ENCODE measurements at places on chromosomes 3 and 15. TPM values are rescaled to one million over a fixed set of nuclear protein-coding genes. Genes with fewer than 3 reads are reported as not detected.

DNA sequence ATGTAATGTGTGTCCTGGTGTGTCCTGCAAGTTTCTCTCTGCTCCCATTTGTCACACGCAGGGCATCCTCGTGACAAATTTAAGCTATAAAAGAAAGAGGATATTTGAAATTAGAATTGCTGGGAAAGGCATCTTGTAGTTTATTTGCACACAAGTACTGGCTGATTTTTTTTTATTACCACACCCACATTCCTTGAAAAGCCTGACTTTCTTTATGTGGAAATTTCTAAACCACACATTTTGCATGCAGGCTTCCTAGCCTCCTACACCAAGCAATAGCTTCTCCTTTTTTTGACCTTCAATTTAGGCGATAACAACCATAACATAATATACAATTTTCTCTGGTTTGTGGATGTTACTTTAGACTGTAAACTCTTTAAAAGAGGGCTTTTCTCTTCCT lies 126.1 kb downstream of the SERPINI1 start:
- H3K4me3 ChIP-seq = no peak overlapping the region
- no peaks in the 10 kb centered on the region for H3K27me3 ChIP-seq
- no peak overlapping the region for H3K27ac ChIP-seq
- H3K36me3 ChIP-seq = no peaks in the 10 kb centered on the region
- DNase-seq = no peak

GRCh38 chr15:39789736-39790135 lies 7.1 kb upstream of the FSIP1 start:
- H3K27me3 ChIP-seq = no peaks in the 10 kb centered on the region
- no peaks in the 10 kb centered on the region for H3K4me1 ChIP-seq
- H3K27ac ChIP-seq = no peak overlapping the region
- DNase-seq = no peak

DNA sequence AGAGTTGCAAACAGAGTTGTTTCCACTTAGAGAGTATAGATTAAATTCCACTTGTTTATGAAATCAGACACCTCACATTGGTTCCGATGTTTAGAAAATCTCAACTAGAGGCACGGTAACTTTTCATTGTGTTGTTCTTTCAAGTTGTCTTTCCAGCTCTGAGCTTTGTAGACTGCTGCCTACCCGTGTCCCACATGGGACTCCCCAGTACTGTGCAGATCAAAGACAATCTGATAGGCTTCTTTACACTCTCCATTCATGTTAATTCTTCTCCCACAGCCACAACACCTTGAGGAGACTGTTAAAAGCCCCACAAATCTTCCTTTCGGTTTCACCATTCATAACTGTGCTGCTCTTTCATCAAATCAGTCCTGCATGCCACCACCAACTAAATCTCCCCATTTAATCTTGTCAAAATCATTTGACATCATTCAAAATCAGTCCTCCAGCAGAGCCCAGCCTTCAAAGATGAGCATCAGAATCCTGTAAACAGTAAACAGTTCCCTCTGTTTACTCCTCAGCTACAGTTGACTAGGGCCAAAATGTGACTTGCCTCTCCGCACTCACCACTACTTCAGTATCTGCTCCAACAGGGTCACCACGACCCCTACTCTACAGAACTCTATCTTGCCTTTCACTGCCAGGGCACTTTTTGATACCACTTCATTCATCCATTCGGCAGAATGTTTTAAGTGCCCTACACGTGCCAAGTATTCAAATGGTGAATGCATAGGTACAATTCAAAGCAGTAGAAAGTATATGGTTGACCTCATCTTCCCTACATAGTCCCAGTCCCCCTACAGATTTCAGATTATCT lies 8.3 kb downstream of the ANXA2 start:
- peak overlapping the region; percentile 19 for H3K4me3 ChIP-seq
- no peak overlapping the region for H3K27ac ChIP-seq
- peaks cover 8% of the 10 kb centered on the region for H3K36me3 ChIP-seq
- DNase-seq = peak; percentile 79
- no peaks in the 10 kb centered on the region for H3K27me3 ChIP-seq

Gene ROPN1
- total RNA-seq = not detected

GRCh38 chr3:196590279-196590678 lies 21.8 kb downstream of the FBXO45 start:
- H3K27ac ChIP-seq = no peak overlapping the region
- H3K36me3 ChIP-seq = no peaks in the 10 kb centered on the region
- H3K4me1 ChIP-seq = no peaks in the 10 kb centered on the region
- DNase-seq = no peak

Gene KIF15
- total RNA-seq = 0.11 TPM

DNA sequence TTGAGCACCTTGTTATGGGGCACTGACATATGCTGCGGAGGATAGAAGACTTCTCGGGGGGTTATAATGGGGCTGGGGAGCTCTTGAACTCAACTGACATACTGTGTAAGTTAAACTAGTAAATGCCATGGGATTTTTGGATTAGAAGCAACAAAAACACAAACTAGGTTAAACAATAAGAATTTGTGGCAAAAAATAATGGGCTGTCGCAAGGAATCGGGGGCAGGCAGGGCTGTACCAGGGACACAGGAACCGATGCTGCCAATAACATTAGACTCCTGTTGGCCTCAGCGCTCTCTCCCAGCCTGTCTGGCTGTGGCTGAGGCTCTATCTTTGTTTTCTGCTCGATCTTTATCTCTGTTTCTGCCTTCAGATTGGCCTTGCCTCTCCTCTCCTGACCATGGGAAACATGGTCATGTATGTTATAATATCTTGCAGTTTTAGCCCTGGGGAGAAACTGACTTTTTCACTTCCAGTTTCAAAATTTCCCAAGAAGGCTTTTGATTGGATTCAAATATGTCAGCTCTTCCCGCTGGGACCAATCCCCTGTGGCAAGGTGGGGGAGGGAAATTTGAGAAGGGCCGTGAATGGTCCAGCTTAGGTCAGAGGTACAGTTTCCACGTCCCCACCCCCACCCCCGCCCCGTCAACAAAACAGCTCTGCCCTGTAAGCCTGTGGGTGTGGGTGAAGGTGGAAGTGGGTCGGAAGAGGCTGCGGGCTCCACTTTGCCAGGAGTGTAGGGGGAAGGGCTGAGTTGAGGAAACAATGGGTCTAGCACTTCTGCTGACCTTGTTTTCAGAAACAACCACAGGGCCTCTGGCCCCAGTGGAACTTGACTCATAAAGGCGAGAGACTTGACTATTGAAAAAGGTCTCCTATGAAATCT lies 161.1 kb upstream of the TBL1XR1 start:
- no peak overlapping the region for H3K27ac ChIP-seq
- no peaks in the 10 kb centered on the region for H3K36me3 ChIP-seq
- peak overlapping the region; percentile 60 for H3K4me3 ChIP-seq

DNA sequence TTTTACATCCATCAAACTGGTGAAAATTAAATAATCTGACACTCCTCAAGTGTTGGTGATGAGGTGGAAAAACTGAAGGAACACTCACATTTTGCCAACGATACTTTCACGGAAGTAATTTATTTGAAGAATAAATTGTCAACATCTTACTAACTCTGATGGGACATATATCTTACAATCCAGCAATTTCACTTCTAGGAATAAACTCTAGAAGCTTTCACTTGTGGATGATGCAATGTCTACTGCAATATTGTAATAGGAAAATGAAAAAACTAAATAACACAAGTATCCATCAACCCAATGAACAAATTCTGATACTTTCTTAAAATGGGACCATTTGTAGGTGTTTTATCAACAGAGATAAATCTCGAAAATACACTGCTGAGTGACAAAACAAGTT lies 16.2 kb upstream of the LIPC start:
- H3K4me3 ChIP-seq = no peak overlapping the region
- H3K27me3 ChIP-seq = no peaks in the 10 kb centered on the region
- H3K4me1 ChIP-seq = no peaks in the 10 kb centered on the region
- H3K27ac ChIP-seq = no peak overlapping the region
- DNase-seq = no peak
- H3K36me3 ChIP-seq = no peaks in the 10 kb centered on the region

DNA sequence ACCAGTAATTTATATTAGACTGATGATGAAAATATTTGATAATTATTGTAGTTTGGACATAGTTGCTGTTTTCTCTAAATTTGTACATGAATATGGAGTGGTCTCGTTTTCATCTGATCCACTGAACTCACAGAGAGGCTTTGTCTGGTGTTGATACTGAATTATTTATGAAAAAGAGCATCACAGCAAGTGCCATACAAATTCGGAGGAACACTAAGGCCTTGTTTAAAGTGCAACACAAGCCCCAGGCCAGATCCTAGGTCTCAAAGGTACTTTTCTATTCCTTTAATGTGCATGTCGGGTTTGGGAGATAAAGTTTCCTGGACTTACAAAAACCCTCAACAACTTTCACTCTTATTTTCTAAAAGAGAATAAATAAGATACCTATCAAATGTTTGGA lies 796.8 kb upstream of the EPHA6 start:
- DNase-seq = no peak
- H3K27me3 ChIP-seq = no peaks in the 10 kb centered on the region
- H3K36me3 ChIP-seq = no peaks in the 10 kb centered on the region
- no peaks in the 10 kb centered on the region for H3K4me1 ChIP-seq

GRCh38 chr3:142148044-142148791 lies 1.1 kb downstream of the TFDP2 start:
- peak overlapping the region; percentile 70 for H3K4me3 ChIP-seq
- peaks cover 16% of the 10 kb centered on the region for H3K4me1 ChIP-seq
- no peaks in the 10 kb centered on the region for H3K27me3 ChIP-seq

GRCh38 chr3:27174530-27174929 lies 194.7 kb downstream of the NEK10 start:
- no peaks in the 10 kb centered on the region for H3K36me3 ChIP-seq
- no peaks in the 10 kb centered on the region for H3K27me3 ChIP-seq
- DNase-seq = no peak
- H3K4me1 ChIP-seq = no peaks in the 10 kb centered on the region
- no peak overlapping the region for H3K27ac ChIP-seq
- no peak overlapping the region for H3K4me3 ChIP-seq

DNA sequence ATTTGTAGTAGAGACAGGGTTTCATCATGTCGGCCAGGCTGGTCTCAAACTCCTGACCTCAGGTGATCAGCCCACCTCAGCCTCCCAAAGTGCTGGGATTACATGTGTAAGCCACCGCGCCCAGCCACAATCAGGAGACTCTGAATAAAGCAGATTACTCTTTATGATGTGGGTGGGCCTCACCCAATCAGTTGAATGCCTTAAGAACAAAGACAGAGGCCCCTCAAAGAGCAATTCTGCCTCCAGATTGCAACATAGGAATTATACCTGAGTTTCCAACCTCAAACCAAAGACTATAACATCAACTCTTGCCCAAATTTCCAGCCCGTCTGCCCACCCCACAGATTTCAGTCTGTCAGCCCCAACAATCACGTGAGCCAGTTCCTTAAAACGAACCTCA lies 18.8 kb upstream of the FAM174B start:
- no peaks in the 10 kb centered on the region for H3K36me3 ChIP-seq
- no peaks in the 10 kb centered on the region for H3K4me1 ChIP-seq
- no peak overlapping the region for H3K27ac ChIP-seq
- no peak overlapping the region for H3K4me3 ChIP-seq
- no peak for DNase-seq
- H3K27me3 ChIP-seq = no peaks in the 10 kb centered on the region

Gene PAQR5
- total RNA-seq = not detected

Gene GHRL
- total RNA-seq = 3.2 TPM

DNA sequence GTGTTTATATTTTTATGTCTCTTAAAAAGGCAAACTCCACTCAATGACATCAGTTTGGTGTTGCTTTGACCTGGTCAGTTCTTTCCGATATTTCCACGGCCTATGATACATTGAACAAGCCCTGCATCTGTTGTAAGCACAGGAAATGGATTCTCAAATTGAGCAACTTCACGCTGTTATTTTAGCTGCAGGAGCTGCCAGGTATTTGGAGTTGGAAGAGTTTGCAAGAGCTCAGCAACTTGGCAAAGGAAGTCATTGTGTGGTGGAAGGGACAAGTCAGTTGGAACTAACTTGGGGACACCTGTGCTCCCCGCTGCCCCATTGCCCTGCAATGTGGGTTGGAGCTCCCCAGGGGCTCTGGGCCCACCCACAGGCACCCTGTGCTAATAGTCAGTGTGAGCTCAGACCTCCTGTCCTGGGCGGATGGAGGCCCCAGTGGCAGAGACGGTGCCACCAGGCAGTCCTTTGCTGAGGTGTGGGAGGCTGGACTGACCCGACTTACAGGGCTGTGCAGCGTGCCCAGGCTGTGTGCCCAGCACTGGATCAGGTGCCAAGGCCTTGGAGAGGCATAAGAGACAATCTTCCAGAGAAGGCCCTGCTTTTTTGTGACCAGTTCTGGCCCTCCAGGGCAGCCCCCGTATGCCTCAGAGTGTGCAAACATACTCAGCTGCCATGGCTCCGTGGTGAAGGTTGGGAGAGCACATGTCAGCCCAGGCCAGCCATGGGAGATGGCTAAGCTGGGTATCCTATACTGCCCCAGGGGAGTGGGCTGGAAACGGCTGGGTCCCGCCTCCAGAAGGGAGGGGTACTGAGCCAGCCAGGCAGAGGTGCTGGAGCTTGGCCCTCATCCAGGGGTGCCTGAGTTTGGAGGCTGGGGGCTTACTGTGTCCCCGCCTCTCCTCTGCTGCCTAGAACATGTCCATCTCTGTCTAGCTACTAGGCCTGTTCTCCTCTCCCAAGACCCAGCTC lies 43.5 kb downstream of the KY start:
- peaks cover 3% of the 10 kb centered on the region for H3K27me3 ChIP-seq
- H3K27ac ChIP-seq = no peak overlapping the region
- no peak for DNase-seq
- H3K36me3 ChIP-seq = no peaks in the 10 kb centered on the region
- no peak overlapping the region for H3K4me3 ChIP-seq
- H3K4me1 ChIP-seq = no peaks in the 10 kb centered on the region

- H3K27ac ChIP-seq = no peak overlapping the region
- H3K4me1 ChIP-seq = no peaks in the 10 kb centered on the region
- DNase-seq = no peak
- peaks cover 18% of the 10 kb centered on the region for H3K27me3 ChIP-seq
- H3K4me3 ChIP-seq = no peak overlapping the region
Observed at GRCh38 chr15:73763931-73764330, 10.8 kb upstream of the INSYN1 start.

Gene IL20RB
- total RNA-seq = 2.2 TPM

- no peak for DNase-seq
- no peaks in the 10 kb centered on the region for H3K4me1 ChIP-seq
- H3K27ac ChIP-seq = no peak overlapping the region
- H3K36me3 ChIP-seq = no peaks in the 10 kb centered on the region
- H3K27me3 ChIP-seq = no peaks in the 10 kb centered on the region
- H3K4me3 ChIP-seq = no peak overlapping the region
Observed at GRCh38 chr3:37823189-37823588, 38.5 kb upstream of the CTDSPL start.

GRCh38 chr3:105094588-105094987 lies 272.1 kb upstream of the ALCAM start:
- H3K36me3 ChIP-seq = no peaks in the 10 kb centered on the region
- DNase-seq = no peak
- no peaks in the 10 kb centered on the region for H3K27me3 ChIP-seq
- H3K4me3 ChIP-seq = no peak overlapping the region

Gene PCBP4
- total RNA-seq = 16.8 TPM

DNA sequence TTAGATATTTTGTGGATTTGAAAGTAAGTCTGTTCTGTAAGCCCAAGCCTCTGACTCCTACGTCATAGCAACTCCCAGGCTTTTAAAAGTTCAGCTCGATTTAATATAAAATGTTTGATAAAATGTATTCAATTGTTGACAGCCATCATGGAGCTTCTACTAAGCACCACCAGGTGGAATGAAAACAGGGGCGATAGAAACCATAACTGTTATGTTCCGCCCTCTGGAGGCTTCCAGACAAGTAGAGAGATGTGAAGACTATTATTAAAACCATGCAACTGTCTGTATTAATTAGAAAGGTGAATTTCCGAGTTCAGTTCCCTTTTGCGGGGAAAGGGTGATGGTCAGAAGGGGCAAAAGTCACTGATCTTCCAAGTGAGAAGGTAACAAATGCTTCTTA lies 292.2 kb downstream of the NR2F2 start:
- no peaks in the 10 kb centered on the region for H3K4me1 ChIP-seq
- no peaks in the 10 kb centered on the region for H3K27me3 ChIP-seq
- H3K4me3 ChIP-seq = no peak overlapping the region
- H3K27ac ChIP-seq = no peak overlapping the region

Measured in CD4-positive, alpha-beta T cell (primary cell).